ENCODE measurements at places on chromosomes 1 and 21.

GRCh38 chr1:183996040-183996384, 41.5 kb downstream of the COLGALT2 start:
- no peak for DNase-seq

GRCh38 chr1:24640288-24640687, 2.8 kb upstream of the SRRM1 start:
- no peak for DNase-seq

DNA sequence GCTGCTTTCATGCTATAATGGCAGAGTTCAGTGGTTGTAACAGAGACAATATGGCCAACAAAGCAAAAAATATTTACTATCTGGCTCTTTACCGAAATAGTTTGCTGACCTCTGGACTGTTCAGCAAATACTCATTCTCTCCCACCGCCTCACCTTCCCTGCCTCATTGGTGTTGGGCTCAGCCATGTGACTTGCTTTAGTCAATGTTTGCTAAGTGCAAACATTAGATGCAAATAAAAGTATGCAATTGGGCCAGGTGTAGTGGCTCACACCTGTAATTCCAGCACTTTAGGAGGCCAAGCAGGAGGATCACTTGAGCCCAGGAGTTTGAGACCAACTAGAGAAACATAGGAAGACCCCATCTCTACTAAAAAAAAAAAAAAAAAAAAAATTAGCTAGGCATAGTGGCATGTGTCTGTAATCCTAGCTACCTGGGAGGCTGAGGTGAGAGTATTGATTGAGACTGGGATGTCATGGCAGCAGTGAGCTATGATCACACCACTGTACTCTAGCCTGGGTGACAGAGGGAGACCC, 55.1 kb downstream of the RPL5 start:
- no peak for DNase-seq

GRCh38 chr21:38388203-38388602, 110.1 kb downstream of the ERG start:
- no peak for DNase-seq

GRCh38 chr1:157961805-157962762, 31.4 kb upstream of the KIRREL1 start:
- no peak for DNase-seq

DNA sequence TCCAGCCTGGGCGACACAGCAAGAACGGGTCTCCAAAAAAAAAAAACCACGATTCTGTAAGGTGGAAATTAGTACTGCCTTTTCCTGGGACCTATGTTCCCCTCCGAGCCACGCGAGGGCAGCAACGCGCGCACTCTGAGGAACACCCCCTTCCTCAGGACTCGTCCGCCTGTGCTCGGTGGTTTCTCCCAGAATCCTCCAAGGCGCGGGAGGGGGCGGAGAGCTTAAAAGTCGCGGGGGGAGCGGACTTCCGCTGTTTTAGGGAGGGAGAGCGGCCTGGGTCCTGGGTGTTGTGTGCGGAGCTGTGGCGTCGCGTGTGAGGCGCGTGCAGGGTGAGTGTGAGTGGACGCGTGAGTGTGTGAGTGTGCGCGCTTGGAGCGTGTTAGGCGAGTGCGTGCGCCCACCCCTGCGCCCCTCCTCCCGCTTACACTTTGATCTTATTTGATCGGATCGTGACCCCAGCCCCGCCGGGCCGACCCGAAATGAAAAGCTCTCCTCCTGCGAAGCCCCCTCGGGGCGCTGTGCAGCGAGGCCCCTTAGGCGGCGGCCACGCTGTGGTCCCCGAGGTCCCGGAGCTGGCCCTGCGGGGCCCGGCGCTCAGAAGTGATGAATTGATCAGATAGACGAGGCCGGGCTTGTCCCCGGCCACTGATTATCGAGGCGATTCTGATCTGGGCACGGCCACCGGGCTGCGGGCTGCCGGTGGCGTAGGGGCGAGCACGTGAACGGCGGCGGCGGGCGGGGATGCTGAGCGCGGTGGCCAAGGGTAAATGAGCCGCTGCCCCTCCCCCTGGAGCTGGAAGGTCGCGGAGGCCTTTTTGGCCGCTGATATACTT, 9.6 kb downstream of the TMEM167B start:
- DNase-seq = peak; percentile 94

DNA sequence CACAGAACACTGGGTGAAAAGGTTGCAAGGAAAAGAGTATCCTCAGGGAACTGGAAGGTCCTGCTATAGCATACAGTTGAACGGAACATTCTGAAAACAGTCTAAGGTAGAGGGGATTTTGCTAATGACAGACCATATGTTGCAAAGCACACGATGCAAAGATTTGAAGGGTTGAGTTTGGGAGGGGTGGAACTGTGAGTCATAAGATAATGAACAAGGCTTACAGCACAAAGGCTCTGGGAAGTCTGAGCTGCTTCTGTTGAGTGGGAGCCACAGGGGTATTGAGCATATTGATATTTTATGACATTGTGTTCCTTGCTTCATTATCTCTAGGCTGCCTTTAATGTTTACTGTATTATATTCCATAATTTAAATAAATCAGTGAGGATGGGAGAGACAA, 104.9 kb downstream of the PLPPR4 start:
- DNase-seq = no peak

- no peak for DNase-seq
Observed at GRCh38 chr1:235244974-235245592, 82.9 kb downstream of the ARID4B start.

Measured in AG09319 (cell line).